ENCODE measurements at places on chromosomes 2 and 18.

GRCh38 chr2:16351137-16351536 is 314.5 kb downstream of the CYRIA start:
- DNase-seq, result no peak

DNA sequence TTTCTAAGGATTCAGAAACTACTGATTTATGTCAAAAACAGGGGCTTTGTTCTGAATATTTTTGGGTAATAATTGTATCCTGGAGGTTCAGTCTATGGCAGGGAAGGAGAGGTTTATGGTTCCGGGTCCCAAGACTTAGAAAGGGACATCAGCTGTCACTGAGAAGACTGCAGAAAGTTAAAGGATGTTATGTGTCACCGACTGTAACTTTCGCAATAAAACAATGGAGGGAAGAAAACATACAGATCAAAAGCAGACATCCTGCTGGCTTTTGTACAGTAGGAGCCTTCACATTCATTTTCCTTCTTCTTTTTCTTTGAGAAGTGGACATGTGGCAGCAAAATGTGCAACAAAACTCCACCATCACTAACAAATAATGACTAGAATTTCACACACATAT is 900.7 kb upstream of the SOX11 start:
- DNase-seq, result no peak

GRCh38 chr2:15918761-15919356 is 21.5 kb upstream of the MYCN start:
- no peak for DNase-seq

DNA sequence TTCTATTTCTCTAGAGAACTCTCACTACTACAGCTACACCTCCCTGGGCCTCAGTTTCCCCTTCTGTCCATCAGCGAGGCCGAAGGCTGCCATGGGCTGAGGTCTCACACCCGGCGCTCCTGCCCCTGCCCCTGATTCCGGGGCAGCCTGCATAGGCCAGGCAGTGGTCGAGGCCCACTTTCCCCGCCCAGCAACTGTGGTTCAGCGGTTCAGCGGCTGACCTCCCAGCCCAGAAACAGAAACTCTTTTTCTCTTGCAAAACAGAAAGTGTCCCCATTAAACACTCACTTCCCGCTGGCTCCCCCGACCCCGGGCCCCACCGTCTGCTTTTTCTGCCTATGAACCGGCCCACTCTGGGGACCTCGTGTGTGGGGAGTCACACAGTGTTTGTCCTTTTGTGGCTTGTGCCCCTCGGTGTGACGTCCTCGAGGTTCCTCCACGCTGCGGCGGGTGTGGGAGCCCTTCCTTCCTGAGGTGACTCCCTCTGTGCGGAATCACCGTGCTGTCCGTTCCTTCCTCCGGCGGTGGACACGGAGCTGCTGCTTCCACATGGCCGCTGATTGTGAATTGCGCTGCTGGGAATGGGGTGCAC is 16.0 kb downstream of the PDCD1 start:
- DNase-seq, result peak; percentile 62

GRCh38 chr2:157874997-157875640 is 1.0 kb downstream of the ACVR1 start:
- peak; percentile 24 for DNase-seq

DNA sequence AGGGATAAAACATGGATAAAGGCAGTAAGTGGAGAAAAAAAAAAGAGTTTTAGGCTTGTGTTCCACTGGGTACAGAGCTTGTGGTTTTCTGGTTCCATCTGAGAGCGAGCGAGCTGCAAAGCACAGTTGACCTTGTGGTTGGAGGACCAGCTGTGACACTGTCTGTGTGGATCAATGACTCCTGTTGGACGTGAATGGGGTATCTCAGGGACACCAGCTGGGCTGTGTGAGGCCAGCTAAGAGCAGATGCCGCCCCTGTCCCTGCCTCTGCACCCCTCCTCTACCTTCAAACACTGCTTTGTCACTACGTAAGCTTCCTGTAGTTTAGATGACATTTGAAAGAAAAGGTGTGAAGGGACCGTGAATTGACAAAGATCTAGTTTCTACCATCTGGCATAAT is 67.8 kb downstream of the QPCT start:
- DNase-seq, result no peak

GRCh38 chr2:1481406-1482252 is 68.4 kb downstream of the TPO start:
- no peak for DNase-seq

GRCh38 chr2:228048838-228049490 is 132.5 kb downstream of the SPHKAP start:
- DNase-seq, result no peak

- no peak for DNase-seq
Measured at GRCh38 chr2:14292964-14293363, 339.6 kb upstream of the LRATD1 start.

DNA sequence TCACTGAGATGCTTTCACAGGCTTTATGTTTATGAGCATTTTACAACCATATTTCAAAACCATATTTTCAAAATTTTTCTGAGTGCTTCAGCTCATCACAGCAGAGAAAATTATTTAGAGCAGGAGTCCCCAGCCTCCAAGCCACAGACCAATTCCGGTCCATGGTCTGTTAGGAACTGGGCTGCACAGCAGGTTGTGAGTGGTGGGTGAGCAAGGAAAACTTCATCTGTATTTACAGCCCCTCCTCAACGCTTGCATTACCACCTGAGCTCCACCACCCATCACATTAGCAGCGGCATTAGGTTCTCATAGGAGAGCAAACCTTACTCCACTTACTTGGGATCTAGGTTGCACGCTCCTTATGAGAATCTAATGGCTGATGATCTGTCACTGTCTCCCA is 165.6 kb downstream of the SEPTIN10 start:
- DNase-seq, result no peak

- DNase-seq, result no peak
Measured at GRCh38 chr2:144894612-144895599, 375.0 kb upstream of the ZEB2 start.

DNA sequence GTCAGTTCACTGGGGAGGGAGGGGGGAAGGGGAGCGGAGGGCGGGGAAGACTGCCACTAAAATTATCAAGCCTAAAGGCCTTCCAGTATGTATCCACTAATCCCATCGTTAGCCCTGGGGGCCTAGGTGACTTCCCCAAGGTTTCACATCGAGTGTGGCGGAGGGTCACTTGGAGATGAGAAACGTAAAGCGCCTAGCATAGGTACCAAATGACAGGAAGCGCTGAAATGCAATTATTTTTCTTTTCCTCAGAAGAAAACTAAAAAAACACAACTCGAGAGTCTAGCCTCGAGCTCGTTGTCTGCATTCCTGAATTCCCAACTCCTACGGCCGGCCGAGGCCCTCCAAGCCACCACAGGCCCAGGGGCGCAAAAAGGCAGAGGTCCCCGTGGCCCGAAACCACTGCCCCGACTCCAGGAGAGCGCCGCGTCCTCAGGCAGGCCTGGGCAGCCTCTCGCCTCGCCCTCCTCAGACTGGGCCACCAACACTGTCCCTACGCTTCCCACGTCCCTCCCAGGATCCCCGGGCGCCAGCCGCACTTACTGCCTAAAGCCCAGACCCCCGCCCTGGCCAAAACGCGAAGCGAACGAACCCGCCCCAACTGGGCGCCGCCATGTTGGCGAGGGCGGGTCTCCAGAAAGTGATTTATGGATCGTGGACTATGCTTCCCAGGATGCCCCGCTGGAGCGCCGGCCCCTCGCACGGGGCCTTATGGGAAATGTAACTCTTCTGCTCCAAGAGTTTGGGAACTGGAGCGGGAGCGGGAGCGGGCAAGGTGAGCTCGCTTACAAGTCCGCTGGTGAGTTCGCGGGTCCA is at the start of gene USP40:
TSS of gene USP40 (minus strand) at position 642 of the 816 bp plus-strand sequence. CDS start 1,228 bp downstream, outside the sequence.
- peak; percentile 65 for DNase-seq

DNA sequence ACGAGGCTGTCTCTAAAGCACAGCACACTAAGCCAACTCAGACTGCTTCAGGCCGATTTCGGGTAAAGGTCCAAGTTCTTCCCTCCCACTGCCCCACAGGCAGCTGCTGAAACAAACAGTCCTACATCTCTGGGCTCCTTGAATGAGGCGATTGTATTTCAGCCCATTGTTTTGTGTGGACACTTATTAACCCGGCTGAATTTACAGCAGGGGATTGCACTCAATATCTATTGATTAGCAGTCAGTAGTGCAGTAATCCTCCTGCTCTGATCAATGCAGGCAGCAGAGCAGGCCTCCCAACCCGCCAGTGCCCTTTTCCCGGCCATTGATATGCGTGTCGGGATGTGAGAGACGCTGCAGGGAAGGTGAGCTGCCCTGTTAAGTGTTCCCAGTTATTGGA is 330.1 kb downstream of the CMPK2 start:
- no peak for DNase-seq

DNA sequence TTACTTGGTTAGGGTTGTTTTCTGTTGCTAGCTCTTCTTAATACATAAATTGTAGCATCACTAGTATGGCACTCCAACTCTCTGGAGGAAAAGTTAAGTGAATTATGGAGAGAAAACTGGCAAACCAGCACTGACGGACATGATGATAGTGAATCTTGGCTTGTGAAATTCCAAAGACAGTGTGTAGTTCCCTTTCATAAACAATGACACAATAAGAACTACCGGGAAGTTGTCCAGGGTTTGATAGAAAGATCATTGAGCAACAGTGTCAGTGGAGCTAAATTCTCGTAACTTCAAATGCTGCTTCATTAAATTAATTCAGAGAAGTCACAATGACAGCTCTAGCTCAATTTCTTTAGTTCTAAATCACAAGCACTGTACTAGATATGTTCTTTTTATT is 66.5 kb downstream of the RIT2 start:
- DNase-seq, result no peak

DNA sequence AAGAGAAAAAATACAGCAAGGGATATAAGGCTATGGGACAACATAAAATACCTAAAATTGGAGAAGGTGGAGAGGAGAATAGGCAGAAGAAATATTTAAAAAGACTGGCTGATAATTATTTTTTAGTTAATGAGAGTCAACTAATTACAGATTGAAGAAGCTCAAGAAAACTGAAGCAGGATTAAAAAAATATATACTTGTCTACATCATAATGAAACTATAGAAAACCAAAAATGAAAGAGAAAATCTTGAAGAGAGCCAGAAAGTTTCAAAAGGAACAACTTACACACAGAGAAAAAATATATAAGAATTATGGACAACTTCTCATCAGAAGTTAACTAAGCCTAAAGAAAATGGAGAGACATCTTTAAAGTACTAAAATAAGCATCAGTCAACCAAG is 62.9 kb upstream of the APCDD1 start:
- DNase-seq, result no peak

DNA sequence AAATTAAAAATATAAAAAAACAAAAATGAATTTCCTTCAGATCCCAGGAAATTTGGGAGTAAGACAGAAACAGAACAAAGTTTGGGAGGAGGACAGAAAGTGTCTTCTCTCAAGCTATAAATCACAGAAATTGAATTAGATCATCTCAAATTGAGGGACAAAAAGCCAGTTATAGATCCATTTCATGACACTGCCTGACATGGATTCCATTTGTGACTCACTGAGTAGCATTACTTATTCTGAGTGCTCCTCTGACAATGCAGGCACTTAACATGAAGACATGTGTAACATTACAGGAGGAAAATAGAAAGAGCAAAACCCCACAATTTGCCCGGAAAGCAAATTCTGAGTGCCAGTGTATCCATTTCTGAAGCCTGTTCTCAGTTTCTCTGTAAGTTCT is 63.9 kb upstream of the CREB1 start:
- no peak for DNase-seq

DNA sequence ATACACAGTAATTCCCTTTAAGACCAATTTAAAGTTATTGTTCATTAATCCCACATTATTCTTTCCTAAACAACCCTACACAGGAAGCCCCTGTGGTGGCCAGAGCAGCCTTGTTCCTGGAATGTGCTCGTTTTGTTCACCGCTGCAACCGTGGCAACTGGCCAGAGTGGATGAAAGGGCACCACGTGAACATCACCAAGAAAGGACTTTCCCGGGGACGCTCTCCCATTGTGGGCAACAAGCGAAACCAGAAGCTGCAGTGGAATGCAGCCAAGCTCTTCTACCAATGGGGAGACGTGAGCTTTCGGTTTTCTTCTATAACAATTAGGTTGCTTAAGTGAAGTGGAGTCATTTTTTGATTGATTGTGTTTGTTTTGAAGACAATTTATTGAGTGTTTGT is 101.0 kb downstream of the UNC80 start:
- no peak for DNase-seq

DNA sequence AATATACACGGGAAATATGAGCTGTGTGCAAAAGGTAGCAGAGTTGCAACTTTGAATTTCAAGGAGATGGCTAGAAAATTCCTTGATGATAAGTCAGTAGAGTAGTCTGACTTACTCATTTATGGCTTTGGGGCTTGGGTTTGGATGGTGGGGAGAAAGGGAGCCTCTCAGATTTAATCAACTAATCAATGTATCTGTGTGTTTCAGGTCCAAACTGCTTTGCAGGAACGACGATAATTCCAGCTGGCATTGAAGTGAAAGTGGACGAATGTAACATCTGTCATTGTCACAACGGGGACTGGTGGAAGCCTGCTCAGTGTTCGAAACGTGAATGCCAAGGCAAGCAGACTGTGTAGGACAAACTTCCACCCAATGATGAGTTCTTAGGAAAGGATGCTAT is 164.6 kb downstream of the VWC2L start:
- DNase-seq, result no peak

DNA sequence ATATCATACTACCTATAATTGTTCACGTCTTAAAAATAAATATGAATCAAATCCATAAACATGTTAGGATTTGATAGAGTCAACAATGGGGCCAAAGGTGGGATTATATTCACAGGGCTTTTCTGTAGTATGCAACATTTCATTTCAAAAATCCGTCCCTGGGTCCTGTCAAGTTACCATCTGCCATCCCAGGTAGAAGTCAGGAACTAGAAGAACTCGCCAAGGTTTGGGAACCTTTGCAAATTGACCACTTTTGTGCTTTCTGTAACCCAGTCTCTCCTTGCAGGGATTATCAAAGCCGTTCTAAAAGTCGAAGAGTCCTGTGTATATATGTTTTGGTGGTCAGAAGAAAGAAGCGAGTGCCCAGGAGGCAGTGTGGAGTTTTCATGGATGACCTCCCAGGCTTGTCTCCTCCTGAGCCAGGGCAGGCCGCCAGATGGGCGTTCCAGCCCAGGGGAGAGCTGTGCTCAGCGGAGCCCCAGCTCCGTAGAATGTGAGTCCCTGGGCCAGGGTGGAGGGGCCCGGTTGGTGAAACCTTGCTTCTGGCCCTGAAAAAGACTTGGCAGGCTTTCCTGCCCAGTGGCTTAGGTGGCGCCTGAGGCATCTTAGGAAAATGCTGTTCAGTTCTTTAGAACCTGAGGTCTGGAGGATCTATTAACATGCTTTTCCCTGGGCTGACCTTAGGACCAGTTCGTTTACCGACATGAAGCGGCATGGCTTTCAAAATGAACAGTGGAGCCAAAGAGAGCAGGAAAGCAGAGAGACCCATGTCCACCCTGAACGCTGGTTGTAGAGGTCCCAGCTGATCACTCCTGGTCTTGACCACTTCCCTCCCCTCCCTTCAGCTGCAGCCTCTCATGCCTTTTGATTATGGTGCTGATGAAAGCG is 69.2 kb downstream of the LONRF2 start:
- no peak for DNase-seq

- no peak for DNase-seq
Measured at GRCh38 chr2:38652431-38653273, 13.3 kb upstream of the GALM start.

DNA sequence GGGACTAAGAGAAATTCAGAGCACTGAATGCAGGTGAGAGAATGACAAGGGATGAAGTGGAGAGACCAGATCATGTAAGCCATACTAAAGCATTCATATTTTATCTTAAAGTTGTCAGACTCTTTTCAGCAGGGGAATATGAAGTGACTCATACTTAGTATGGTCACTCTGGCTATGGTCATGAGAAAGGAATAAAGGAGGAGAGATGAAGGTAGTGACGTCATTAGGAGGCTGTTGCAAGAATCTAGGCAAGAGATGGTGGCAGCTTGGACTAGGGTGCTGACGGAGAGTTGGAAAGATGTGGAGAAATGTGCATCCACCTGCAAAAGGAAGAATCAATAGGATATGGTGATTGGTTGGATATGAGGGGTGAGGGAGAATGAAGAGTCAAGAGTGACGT is 203.2 kb upstream of the ACVR2A start:
- DNase-seq, result no peak

Measured in activated CD4-positive, alpha-beta memory T cell treated with anti-CD3 and anti-CD28 coated beads, Interleukin-2, amount 10 ng/mL, durations not matched to agents 7 days and 5 days (primary cell).